ENCODE measurements at places on chromosomes 12 and 14.

- H3K4me1 ChIP-seq = no peaks in the 10 kb centered on the region
- no peak overlapping the region for H3K4me3 ChIP-seq
- no peaks in the 10 kb centered on the region for H3K36me3 ChIP-seq
- DNase-seq = no peak
- no peak overlapping the region for H3K27ac ChIP-seq
These were observed 157.4 kb downstream of the STXBP6 start for GRCh38 chr14:24892497-24893051.

DNA sequence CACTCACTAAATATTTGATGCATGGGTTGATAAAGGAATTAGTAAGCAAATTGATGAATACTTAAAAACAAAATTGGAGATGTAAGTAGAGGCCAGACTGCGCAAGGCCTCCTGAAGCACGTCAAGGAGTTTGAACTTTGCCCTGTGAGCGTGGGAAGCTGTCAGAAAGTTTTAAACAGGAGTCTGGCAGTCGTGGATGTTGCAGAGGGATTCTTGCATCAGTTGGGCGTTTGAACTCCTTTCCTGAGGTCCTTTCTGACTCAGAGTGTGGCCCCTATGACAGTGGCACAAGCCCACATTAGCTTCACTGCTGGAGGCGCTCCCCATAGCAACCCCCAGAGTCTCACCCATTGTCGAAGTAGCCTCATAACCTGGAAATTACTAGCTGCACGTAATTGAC, 17.9 kb upstream of the IL22 start:
- H3K36me3 ChIP-seq = no peaks in the 10 kb centered on the region
- H3K4me1 ChIP-seq = no peaks in the 10 kb centered on the region
- H3K27me3 ChIP-seq = no peaks in the 10 kb centered on the region
- DNase-seq = no peak
- no peak overlapping the region for H3K4me3 ChIP-seq

DNA sequence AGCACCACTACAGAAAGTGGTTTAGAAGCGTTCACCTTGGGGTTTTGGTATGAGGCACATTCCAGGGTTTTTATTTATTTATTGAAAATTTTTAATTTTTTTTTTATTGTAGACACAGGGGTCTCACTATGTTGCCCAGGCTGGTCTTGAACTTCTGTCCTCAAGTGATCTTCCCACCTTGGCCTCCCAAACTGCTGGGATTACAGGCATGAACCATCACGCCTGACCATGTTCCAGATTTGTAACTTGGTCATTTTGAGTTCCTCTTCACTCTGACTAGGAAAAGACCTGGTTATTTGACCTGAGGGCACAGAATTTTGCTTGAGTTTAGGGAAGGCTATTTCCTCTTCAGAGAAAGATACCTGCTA, 3.1 kb downstream of the MLEC start:
- no peak overlapping the region for H3K27ac ChIP-seq
- peaks cover 24% of the 10 kb centered on the region for H3K4me1 ChIP-seq
- no peak overlapping the region for H3K4me3 ChIP-seq
- H3K36me3 ChIP-seq = peaks cover 16% of the 10 kb centered on the region
- no peak for DNase-seq
- no peaks in the 10 kb centered on the region for H3K27me3 ChIP-seq

GRCh38 chr12:52628111-52628507, 9.8 kb upstream of the KRT73 start:
- no peaks in the 10 kb centered on the region for H3K27me3 ChIP-seq
- no peaks in the 10 kb centered on the region for H3K36me3 ChIP-seq
- DNase-seq = no peak
- no peak overlapping the region for H3K4me3 ChIP-seq
- no peak overlapping the region for H3K27ac ChIP-seq

DNA sequence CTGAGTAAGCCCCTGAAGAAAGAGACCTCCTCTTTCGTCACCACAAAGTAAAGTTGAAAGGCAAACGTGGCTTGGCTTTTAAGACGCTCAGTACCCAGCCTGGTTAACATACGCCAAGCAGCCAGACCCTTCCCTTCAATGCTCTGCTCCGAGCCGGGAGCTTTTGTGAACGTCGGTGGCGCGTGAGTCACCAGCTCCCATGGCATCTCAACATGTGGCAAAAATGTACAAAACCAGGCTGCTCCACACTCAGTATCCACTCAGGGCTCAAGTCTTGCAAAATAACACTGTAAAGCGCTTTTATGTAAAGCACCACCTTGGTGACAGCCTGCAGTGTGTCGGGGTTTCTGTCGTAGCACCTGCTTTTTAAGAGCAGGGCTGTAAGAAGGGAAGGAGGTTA, 89.0 kb downstream of the SETD3 start:
- no peaks in the 10 kb centered on the region for H3K27me3 ChIP-seq
- no peak for DNase-seq
- no peak overlapping the region for H3K4me3 ChIP-seq
- H3K36me3 ChIP-seq = no peaks in the 10 kb centered on the region
- H3K27ac ChIP-seq = no peak overlapping the region
- H3K4me1 ChIP-seq = peaks cover 3% of the 10 kb centered on the region

DNA sequence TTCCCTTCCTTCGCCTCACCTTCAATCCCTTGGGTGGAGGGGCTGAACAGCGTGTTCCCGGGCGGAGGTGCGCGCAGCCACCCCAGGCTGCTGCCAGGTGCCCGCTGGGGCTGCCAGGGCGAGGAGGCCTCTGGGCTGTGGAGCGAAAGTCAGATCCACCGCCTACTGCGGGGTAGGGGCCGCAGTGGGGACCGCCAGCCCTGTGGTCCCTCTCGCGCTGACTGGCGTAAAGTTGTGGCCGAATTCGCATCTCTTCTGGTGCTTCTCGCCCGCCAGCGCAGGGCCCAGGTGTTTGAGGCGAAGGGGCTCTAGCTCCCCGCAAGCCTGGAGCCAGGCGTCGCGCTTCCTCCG, 6.9 kb upstream of the HOXC4 start:
- no peak for DNase-seq
- no peak overlapping the region for H3K4me3 ChIP-seq
- no peaks in the 10 kb centered on the region for H3K36me3 ChIP-seq
- no peaks in the 10 kb centered on the region for H3K27me3 ChIP-seq
- peaks cover 6% of the 10 kb centered on the region for H3K4me1 ChIP-seq

DNA sequence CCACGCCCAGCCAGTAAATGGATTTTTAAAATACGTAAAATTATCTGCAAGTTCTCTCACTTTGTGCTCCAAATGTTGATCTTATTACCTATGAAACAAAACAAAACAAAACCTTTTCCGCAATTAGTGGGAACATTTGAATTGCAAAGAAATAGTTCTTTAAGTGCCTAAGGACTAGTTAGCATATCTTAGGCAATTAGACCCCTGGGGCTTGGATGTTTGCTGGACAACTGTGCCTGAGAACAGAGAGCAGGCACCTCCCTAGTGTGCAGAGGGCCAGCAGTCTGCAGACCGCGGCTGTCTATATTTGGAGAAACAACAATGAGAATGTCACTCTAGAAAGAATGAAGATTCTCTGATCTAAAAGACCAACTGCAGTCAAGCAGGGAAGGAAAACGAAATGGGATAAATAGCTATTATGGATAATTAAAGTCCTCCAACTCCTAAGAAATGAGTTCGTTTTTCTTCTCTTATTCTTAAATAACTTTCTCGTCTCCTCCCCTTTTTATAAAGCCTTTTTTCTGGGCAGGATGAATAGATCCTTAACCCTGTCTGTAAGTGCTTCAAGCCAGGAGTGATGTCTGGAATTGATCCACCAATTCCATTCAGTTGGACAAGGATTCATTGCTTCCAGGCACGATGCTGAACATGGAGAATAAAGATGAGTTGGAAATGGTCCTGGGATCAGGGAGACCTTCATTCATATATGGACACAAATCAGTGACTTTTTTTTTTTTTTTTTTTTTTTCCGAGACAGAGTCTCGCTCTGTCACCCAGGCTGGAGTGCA, 16.2 kb downstream of the SLC17A8 start:
- no peaks in the 10 kb centered on the region for H3K4me1 ChIP-seq
- no peaks in the 10 kb centered on the region for H3K36me3 ChIP-seq
- peak; percentile 19 for DNase-seq
- no peak overlapping the region for H3K27ac ChIP-seq
- no peaks in the 10 kb centered on the region for H3K27me3 ChIP-seq

Data from A673 (cell line).